ENCODE measurements at places on chromosomes 2 and 18. TPM values are rescaled to one million over a fixed set of nuclear protein-coding genes. Genes with fewer than 3 reads are reported as not detected.

Gene ANKRD62
- total RNA-seq, result not detected

Gene NTSR2
- total RNA-seq, result not detected

Gene MAPRE3
- 5.8 TPM for total RNA-seq

Gene MTLN
- 104 TPM for total RNA-seq

Gene ZSWIM2
- not detected for total RNA-seq

Gene TXNDC2
- total RNA-seq, result not detected

Gene LAMA3
- total RNA-seq, result 462 TPM

Gene ANKRD30B
- total RNA-seq, result not detected

Gene SERPINB5
- 462 TPM for total RNA-seq

Gene DAW1
- total RNA-seq, result 0.35 TPM

Gene RAB11FIP5
- total RNA-seq, result 25.2 TPM

Gene LIMS3
- total RNA-seq, result 1.4 TPM

Gene ERFE
- total RNA-seq, result 2.0 TPM

Gene CAB39
- 71.4 TPM for total RNA-seq

Gene SPATA3
- not detected for total RNA-seq

Gene RAB6D
- total RNA-seq, result not detected

Gene HRH4
- total RNA-seq, result 0.07 TPM

Gene PLB1
- total RNA-seq, result 2.2 TPM

Gene MARCO
- not detected for total RNA-seq

Gene HOXD13
- total RNA-seq, result not detected

Gene HYCC2
- 5.4 TPM for total RNA-seq

Gene AKAIN1
- total RNA-seq, result not detected

Gene POTEC
- not detected for total RNA-seq

Gene TMEM178A
- total RNA-seq, result 0.56 TPM

Measured in airway epithelial cell (primary cell).